ENCODE measurements at places on chromosomes 5 and 9.

- no peak for DNase-seq
Measured at GRCh38 chr5:62001640-62002039, 304.4 kb upstream of the KIF2A start.

GRCh38 chr5:179495906-179496455 lies 54.4 kb upstream of the RUFY1 start:
- peak; percentile 18 for DNase-seq

- no peak for DNase-seq
Measured at GRCh38 chr5:15787681-15788080, 287.7 kb downstream of the FBXL7 start.

GRCh38 chr9:107868186-107868585 lies 378.6 kb upstream of the KLF4 start:
- DNase-seq: no peak

All from DMS53 (cell line).